ENCODE measurements at places on chromosomes 12 and 14.

DNA sequence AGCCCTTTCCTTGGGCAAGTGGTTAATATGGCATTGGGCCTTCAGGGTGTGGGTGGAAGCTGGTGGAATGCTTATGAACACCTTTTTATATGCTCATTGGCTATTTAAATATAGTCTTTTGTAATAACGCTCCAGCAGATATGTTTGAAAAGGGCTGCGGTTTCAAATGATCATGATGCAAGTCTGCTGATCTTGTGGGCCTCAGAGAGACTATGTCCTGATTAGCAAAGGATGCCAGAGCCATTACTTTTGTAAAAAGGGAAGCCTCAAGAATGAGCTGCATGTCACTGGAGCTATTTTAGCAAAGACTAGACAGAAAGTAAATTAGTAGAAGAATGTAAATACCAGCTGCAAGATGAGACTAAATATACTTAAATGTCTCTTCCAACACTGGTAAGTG is 200.5 kb downstream of the GXYLT1 start:
- DNase-seq, result no peak

DNA sequence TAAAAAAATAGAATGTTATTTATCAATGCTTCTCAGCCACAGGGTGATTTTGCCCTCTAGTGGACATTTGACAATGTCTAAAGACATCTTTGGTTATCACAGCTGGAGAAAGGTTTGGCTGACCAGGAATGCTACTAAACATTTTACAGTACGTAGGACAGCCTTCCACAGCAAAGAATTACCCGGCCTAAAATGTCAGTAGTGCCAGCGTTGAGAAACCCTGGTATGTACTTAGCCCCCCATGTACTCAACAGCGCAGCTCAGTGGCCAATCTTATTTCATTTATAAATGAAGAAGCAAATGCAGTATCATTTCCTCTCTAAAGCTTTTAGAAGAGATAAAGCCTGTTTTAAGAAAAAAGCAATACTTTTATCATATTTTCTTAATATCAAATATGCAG is 5.8 kb downstream of the MARK3 start:
- DNase-seq, result peak; percentile 68

DNA sequence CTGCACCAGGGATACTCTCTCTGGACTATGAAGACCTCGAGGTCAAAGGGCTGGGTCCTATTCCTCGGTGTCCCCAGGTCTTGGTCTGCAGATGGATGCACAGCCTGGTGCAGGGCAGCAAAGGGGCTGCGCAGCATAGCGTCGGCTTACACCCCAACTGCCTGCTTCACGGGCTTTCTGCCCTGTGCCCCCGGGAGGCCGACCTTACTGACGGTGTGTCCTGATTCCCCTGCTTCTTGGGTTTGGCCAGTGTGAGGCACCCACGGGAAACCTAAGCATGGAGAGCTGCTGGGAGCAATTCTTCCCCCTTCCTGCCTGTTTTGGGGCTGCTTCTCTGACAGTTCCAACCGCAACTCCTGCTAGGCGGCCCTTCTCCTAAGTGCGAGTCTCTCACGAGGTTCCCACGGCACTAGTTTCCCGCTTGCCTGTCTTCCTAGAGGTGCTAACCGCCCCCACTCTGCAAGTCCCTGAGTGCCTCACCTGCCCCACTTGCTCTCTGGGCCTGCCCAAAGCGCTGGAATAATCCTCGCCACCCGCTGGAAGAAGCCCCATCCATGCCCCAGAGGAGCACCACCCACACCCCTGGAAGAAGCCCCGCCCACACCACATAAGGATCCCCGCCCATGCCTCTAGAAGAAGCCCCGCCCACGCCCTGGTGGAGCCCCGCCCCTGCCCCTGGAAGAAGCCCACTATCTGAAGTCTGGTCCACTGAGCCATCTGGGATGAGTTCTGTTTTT is 54.0 kb downstream of the PRIMA1 start:
- DNase-seq, result no peak

- no peak for DNase-seq
These were observed 287.5 kb downstream of the DUSP6 start for GRCh38 chr12:89064780-89065179.

GRCh38 chr12:46903058-46903457 is 77.3 kb upstream of the SLC38A4 start:
- DNase-seq, result no peak

DNA sequence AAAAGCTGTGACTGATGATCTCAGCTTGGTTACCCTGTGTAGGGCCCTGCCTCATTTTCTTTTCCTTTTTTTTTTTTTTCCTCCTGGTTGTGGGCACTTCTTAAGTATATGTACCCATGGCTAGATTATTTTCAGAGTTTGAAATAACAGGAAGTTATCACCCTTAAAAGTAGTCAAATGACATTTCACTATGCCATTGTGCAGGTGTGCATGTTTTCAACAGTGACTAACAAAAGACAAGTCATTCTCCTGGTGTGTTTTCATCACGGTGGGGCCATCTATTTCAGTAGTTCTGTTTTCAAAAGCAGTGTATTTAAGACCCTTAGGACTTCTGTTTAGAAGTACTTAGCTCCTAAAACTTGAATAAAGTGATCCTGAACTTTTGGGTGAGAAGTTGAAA is 15.0 kb downstream of the GABARAPL1 start:
- DNase-seq, result no peak

DNA sequence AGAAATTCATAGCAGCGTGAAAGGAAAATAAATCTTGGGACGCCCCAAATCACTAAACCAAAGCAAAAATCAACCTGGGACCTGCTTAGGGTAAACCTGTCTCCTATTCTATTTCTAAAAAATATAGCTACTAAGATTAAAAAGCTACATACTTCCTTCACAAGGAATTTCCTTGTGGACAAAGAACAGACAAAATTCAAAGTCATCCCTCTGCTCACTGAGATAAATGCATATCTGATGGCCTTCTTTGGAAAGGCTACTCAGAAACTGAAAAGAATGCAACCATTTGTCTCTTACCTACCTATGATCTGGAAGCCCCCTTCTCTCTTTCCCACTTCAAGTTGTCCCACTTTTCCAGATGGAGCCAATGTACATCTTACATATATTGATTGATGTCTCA is 93.0 kb upstream of the CNOT2 start:
- DNase-seq, result no peak

DNA sequence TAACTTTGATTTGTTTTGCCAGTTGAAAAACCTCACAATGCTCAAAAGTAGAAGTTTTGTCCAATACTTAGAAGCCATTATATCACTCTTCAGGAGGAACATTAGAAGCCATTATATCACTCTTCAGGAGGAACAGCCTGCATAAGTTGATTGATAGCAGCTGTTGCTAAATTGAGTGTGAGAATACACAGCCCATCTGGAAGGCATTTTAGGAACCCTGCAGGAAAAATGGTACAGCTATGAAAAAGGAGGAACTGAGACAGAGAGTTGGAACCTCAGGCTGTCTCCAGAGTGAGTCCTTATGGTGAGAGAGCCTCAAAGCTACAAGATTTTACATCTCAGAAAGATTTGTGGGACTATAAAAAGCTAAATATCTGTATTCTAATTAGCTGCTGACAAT is 207.0 kb downstream of the MYRFL start:
- DNase-seq, result no peak

GRCh38 chr14:55038708-55039107 is 11.7 kb downstream of the SOCS4 start:
- DNase-seq, result no peak

DNA sequence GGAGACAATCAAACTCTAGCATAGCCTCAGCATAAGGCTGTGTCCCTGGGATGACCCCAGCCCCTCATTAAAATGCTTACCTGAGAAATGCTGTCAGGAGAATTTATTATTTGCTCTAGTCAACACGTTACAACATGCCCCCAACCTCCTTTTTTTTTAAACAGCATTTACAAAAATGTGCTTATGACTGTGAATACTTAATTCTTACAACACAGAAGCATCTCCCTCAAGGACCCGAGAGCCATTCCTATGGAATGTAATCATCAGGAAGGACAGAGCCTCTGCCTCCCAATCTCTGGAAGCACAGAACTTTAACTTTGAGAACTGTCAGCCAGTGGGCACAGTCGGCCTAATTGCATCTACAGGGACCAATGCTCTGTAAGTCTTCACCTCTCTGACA is 136.6 kb upstream of the OVCH1 start:
- DNase-seq, result no peak

DNA sequence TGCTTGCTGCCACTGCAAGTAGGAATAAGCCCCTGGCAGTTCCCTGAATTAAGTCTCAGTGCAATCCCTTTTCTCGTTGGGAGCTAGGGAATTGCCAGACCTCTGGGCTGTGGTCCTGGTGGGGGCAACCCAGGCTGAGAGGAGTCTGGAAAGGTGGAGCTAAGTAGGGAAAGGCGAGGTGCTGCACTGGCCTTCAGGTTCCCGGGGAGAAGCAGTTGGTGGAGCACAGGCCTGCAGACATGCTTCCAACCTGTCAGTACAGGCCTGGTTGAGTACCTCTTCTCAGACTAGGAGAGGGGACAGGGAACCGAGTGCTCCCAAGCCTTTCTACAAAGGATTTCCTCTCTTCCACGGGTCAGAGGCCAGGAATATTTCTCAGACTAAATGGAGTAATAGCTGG is 1.5 kb downstream of the NRIP2 start:
- no peak for DNase-seq

DNA sequence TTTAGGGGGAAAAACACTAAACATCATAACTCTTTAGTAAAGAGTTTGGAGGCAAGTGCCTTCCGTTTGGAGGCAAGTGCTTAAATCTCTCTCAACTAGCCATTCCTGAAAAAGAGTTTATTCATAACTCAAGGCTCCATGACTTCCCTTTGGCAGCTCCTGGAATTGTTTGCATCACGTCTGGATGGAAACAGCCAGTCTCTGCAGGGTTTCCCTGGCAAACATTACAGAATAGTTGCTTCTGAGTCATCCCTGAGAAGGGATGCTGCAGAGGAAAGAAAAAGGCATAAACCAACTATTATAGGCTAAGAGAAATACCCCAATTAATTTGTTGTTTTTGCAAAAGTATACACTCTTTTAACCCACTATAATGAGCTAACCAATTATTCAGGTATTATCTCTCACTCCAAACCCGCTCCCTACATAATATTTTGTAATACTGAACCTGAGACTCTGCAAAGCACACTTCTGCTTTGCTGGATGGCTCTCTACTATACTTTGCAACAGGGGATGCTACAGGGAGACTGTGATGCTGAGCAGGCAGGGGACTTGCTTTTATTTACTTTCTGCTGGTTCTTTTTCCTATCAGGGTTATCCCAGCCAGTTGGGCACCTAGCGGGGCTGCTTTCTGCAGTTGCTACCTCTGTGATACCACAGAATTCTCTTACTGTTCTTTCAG is 497.7 kb downstream of the FUT8 start:
- DNase-seq, result no peak

- DNase-seq, result peak; percentile 66
These were observed 396.7 kb upstream of the OR4E1 start for GRCh38 chr14:22070119-22070982.

DNA sequence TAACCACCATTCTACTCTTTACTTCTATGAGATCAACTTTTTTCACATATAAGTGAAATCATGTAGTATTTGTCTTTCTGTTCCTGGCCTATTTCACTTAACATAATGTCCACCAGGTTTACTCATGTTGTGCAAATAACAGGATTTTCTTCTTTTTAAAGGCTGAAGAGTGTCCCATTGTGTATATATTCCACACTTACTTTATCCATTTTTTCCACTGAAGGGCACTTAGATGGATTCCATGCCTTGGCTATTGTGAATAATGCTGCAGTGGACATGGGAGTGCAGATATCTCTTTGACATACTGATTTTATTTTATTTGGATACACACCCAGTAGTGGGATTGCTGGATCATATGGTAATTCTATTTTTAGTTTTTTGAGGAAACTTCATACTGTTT is 181.1 kb upstream of the HMGA2 start:
- DNase-seq, result no peak

GRCh38 chr14:104436047-104436591 is 143.4 kb upstream of the C14orf180 start:
- DNase-seq, result no peak

DNA sequence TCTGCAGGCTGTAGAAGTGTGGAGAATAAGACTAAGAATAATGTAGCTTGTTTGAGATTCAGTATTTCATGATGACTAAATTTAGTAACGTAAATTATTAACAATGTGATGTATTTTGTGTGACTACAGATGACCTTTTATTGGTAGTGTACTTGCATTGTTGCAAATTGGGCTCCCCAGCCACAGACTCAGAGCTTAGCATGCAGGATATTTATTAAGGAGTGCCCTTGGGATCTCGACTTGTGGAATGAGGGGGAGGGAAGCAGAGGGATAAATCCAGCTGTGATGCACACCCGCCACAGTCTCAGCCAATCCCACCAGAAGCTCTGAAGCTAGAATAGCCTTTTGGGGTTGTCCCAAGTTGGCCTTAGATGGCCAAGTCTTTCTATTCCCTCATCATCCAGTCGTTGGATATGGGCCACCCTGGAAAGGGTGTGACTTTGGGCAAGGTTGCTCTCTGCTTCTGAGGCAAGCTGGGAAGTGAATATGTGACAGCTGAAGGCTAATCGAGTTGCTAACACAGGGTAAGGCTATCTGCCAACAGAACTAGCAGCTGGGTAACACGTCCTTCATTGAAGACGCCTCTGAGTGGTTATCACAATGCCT is 42.1 kb upstream of the USP44 start:
- DNase-seq, result no peak

- DNase-seq, result no peak
These were observed 629.5 kb downstream of the TRHDE start for GRCh38 chr12:72901685-72902084.

GRCh38 chr12:107118624-107119023 is 25.3 kb upstream of the CRY1 start:
- DNase-seq, result no peak

DNA sequence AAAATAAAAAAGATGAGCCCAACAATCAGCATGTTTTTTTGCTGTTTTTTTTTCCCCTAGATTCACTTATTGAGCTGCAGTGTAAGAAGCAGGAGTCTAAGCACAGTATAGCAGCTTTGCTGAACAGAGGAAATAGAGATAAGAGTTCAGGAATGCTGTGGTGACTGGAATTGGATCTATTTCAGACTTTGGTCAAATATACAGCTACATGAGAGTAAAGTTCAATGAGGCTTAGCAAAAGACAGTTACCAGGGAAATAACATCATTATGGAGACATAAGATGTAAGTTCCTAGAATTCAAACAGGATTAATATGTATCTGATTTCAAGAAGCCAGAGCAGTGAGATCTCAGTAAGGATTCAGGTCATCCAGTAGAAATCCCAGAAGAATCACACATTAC is 613.0 kb downstream of the RPS29 start:
- DNase-seq, result no peak

GRCh38 chr14:96181186-96182056 is 23.2 kb upstream of the BDKRB2 start:
- no peak for DNase-seq

DNA sequence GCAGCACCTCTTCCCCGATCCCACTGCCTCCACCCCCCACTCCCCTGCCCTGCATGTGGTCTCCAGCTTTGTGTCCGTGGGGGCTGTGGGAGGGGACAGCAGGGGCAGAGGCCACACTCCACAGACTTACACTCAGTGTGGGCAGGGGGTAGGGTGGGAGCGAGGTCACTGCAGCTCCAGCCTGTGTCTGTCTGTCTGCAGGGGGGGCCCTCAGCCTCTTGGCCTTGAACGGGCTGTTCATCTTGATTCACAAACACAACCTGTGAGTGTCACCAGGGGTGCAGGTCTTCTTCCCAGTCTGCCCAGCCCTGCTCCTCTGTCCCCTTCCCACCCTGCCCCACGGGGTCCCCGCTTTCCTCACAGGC is 6.5 kb downstream of the NOC4L start:
- DNase-seq, result no peak

GRCh38 chr14:38839694-38840365 is 263.2 kb downstream of the SEC23A start:
- no peak for DNase-seq
